ENCODE measurements at places on chromosomes 12 and 14.
A peak's percentile ranks its signal among the peaks of the same experiment; 100 is the strongest.

DNA sequence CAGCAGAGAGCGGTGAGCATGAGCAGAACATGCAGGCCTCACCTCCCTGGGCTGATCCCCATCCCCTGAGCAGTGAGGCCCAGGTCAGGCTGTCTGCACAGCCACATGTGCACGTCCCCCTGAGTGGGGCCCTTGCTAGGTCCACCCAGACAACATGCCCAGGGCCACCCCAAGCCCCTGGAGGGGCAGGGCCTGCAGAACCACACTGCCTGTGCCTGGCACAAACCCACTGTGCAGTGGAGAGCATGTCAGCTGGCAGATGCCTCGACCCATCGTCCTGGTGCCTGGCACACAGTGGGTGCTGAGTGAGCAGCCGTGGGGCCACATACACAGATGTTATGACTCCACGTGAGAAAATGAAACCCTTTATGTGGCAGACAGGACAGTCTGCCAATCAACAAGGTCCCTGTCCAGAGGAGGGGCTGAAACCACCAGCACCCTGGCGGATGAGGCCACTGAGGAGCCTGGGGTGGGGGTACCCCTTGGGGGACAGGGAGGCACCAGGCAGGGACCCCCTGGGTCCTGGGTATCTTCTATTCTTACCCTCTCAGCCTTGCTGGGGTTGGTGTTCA is 8.3 kb downstream of the ANHX start:
- DNase-seq: no peak

DNA sequence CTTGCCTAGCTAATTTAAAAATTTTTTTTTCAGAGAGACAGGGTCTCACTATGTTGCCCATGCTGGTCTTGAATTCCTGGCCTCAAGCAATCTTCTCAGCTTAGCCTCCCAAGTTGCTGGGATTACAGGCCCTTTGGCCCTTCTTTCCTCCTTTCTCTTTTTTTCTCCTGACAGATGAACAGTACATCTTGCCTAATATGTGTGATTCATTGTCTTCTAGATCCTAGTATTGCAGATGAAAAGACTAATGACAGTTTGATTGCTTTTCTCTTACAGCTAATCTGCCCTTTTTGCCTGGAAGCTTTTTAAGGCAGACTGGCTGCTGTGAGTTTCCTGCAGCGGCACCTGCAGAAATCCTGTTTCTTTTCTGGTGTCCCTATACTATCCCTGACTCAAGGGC is 12.0 kb downstream of the DEPDC4 start:
- DNase-seq: no peak

DNA sequence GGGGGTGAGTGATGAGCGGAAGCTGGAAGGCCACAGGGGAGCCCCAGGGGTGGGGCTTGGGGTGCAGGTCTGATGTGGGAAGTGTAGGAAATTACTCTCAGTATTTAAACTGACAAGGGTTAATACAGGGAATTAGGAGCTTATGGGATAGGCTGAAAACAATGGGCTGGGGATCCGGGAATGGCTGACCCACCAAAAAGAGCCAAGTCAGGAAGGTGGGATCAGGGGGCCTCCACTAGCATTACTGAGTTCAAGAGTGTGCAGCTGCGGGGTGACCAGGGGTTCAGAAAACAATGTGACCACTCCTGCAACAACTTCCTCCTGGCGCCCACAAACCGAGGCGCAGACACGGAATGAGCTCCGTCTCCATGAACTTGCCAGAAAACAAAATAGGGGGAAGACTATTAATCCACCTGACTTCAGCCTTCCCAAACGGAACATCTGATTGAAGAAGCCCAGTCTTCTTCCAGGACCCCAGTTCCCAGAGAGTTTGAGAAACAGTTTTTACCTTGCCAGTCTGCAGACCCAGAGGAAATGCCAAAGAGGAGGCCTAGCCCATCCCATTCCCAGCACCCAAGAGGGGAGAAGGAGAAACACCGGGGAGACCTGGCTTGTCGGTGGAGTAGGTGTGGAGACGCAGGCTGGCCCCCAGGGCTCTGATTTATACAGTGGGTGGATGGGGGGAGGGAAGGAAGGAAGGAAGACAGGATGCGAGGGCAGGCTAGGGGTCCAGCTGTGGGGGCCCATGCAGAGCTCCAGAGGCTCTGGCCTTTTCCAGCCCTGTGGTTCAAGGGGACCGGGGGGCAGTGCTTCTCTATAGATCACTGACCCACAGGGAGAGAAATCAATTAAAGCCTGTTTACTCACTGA is 16.5 kb upstream of the YY1 start:
- DNase-seq: no peak

GRCh38 chr14:69719501-69719951 is 47.4 kb upstream of the SRSF5 start:
- DNase-seq: no peak

GRCh38 chr14:104778694-104779331 is 16.7 kb downstream of the AKT1 start:
- DNase-seq: no peak

DNA sequence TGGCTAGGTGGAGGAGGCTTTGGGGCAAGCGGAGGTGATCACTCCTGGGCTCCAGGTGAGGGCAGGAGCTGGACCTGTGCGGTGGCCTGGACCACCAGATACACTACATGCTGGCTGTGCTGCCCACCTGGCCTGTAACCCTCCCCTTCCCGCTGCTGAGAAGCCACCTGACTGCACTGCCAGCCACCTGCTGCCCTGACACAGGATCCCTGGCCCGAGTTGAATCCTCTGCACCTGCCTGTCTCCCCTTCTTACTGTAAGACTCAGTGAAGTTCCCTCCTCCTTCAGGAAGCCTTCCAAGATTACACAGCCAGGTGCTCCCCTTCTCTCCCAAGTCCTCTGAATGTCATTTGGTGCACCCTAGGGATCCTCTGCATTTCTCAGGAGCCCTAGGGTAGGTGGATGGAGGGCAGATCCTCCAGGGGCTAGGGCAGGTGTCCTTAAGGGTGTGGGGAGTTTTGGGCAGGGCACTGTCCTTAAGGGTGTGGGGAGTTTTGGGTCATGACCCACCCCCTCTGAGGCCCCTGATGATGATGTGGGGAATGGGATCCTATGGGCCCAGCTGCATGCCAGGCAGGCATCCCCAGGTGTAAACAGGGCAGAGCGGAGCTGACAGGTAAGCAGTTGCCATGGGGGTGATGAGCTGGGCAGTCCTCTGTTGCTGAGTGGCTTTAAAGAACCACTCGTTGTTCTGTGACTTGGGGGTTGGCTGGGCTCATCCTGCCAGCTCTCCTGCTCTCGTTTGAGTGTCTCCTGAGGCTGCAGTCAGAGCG is 6.7 kb upstream of the MTA1 start:
- no peak for DNase-seq

DNA sequence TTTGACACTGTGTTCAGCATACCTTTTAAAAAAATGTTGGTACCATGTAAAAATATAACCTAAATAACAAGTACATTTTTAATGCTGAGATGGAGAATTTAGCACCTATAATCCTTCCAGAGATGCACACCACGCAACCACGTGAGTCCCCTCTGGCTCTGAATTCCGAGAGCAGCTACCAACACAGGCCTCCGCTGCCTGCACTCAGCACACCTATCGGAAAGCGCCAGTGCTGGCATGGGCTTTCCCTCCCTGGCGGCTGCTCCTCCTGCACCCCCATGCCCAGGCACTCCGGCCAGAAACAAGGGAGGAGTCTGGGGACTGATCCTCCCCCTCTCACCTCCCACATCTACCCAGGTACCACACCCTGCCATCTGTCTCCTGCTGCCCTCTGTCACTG is 47.0 kb downstream of the ITPK1 start:
- peak; percentile 66 for DNase-seq

- no peak for DNase-seq
These were observed 103.1 kb downstream of the ESR2 start for GRCh38 chr14:64190974-64191502.

DNA sequence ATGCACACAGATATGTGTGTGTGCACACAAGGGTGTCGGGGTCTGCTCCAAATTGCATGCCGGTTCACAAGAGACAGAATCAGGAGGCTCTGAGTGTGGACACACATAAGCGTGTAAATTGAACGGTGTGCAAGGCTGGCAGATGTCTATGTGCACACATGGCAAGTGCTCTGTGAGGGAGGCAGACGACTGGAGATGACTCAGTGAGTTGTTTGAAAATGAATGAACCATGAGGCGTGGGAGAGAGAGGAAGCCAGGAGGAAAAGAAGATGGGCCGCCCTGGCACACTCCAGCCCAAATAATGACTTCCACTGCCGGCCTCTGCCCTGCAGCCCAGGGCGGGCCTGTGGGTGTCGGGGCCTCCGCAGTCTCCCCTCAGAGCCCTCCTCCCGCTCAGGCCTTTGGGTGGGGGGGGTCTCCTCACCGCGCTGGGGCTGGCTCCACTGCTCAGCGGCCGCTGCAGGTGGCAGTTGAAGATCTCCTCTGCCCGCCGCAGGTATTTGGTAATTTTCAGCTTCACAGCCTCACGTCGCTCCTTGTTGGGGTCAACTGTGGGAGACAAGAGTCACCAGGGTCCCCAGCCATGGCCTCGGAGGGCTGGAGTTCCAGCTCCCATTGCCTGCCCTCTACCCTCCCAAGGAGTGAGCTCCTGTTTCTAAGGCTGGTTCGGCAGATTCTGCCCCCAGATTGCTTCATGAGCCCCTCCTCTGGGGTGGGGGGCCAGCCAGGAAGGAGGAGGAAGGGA is 3.5 kb downstream of the RPS6KL1 start:
- no peak for DNase-seq

- DNase-seq: no peak
These were observed 28.6 kb upstream of the HSP90B1 start for GRCh38 chr12:103901518-103902173.
